Stomach (tissue), 19 donors: ENCODE measurements at places on chromosomes 5 and 9. TPM values are rescaled to one million over a fixed set of nuclear protein-coding genes. Genes with fewer than 3 reads are reported as not detected.
A peak's percentile ranks its signal among the peaks of the same experiment; 100 is the strongest.

GRCh38 chr9:124770359-124771020 lies 621 bp downstream of the NR6A1 start:
- H3K4me3 ChIP-seq = peak overlapping the region; percentile 90
- peaks cover 39% of the 10 kb centered on the region for H3K4me1 ChIP-seq
- DNase-seq = peak; percentile 76
- no peaks in the 10 kb centered on the region for H3K36me3 ChIP-seq

DNA sequence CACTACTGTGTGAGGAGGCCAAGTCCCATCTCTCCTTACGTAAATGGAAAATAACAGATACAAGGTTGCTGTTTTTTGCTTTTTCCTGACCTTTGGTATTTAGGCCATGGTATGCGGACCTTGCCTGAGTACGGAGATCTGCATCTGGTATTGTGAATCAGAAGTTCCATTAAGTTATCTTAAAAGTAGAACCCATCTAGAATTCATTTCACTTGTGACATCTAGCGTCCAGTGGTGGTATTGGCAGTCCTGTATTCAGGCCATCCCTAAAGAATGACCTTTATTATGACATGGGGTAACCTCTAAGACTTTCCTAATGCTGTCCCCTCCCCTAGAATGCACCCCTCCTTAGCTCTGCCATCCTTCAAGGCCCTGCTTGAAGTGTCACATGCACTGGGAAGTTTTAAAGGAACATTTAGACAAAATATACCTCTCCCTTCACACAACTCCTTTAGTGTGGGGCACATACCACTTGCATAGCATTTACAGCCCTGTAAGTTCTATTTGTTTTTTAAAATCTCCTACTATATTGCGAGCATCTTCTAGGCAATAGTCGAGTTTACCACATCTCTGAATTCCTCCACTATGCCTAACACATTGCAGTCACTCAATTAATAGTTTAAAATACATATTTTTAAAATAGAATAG lies 1.9 kb upstream of the SPDL1 start:
- H3K36me3 ChIP-seq = no peaks in the 10 kb centered on the region
- peak; percentile 78 for DNase-seq
- H3K4me1 ChIP-seq = peaks cover 22% of the 10 kb centered on the region
- H3K4me3 ChIP-seq = no peak overlapping the region
- no peaks in the 10 kb centered on the region for H3K27me3 ChIP-seq

DNA sequence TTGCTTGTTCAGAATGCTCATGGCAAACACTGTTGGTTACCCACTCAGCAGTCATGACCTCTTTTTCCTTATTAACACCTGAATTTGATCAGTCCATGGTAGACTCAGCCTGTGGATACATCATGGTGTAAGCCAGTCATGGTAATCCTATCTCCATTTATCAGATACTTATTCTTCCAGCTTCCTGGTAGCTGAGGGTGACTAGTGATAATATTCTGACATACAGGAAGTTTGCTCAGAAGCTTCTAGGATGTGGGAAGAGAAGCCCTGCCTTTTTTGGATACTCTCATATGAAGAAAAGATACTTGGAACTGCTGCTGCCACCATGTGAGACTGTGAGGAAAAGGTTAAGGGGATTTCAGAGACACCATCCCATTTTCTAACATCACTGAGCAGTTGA lies 7.3 kb downstream of the GDA start:
- no peak overlapping the region for H3K27ac ChIP-seq
- no peak for DNase-seq
- H3K27me3 ChIP-seq = peaks cover 4% of the 10 kb centered on the region
- H3K4me1 ChIP-seq = no peaks in the 10 kb centered on the region

DNA sequence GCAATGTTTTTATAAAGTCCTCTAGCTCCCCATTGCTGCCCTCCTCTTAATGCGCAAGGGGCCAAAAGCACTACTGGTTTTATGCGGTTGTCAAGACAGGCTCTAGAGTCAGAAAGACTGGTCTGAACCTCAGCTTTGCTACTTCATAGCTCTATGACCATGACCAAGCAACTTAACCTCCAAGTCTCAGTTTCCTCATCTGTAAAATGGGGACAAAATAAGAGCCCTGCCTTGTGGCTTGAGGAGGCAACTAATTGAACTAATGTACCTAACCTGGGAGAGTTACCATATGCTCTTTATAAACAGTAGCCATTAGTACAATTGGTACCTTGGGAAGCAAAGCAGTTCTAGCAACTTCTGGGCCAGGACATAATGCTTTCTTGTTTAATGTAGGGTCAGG lies 36.5 kb downstream of the ANXA6 start:
- no peaks in the 10 kb centered on the region for H3K27me3 ChIP-seq
- DNase-seq = no peak
- H3K27ac ChIP-seq = no peak overlapping the region
- H3K36me3 ChIP-seq = peaks cover 93% of the 10 kb centered on the region
- peaks cover 43% of the 10 kb centered on the region for H3K4me1 ChIP-seq
- H3K4me3 ChIP-seq = no peak overlapping the region

DNA sequence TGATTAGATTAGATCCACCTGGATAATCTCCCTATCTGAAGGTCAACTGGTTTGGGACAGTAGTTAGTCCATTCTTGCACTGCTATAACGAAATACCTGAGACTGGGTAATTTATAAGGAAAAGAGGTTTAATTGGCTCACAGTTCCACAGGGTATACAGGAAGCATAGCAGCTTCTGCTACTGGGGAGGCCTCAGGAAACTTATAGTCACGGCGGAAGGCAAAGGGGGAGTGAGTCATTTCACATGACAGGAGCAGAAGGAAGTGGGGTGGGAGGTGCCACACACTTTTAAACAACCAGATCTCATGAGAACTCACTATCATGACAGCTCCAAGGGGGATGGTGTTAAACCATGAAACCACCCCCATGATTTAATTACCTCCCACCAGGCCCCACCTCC lies 9.9 kb downstream of the C9orf40 start:
- H3K27ac ChIP-seq = no peak overlapping the region
- no peak overlapping the region for H3K4me3 ChIP-seq
- no peak for DNase-seq
- no peaks in the 10 kb centered on the region for H3K4me1 ChIP-seq
- no peaks in the 10 kb centered on the region for H3K27me3 ChIP-seq

DNA sequence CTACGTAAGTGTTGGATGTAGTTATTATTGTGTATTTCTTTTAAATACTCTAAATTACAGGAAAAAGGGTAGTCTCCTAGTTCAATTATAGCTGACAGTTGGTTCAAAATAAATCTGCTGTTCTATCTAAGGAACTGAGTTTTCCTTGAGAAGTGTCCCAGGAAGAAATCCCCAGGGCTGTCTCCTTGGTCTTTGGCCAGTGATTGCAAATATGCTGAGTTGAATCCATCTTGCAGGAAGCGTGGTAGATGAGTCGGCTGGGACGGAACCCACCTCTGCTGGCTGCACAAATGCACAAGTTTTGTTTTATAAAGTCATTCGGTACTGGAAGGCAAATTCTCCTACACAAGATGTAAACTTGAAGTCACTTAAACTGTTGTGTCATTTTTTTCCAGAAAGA lies 30.2 kb upstream of the HOMER1 start:
- H3K4me1 ChIP-seq = peaks cover 17% of the 10 kb centered on the region
- H3K27me3 ChIP-seq = no peaks in the 10 kb centered on the region
- no peak overlapping the region for H3K27ac ChIP-seq

DNA sequence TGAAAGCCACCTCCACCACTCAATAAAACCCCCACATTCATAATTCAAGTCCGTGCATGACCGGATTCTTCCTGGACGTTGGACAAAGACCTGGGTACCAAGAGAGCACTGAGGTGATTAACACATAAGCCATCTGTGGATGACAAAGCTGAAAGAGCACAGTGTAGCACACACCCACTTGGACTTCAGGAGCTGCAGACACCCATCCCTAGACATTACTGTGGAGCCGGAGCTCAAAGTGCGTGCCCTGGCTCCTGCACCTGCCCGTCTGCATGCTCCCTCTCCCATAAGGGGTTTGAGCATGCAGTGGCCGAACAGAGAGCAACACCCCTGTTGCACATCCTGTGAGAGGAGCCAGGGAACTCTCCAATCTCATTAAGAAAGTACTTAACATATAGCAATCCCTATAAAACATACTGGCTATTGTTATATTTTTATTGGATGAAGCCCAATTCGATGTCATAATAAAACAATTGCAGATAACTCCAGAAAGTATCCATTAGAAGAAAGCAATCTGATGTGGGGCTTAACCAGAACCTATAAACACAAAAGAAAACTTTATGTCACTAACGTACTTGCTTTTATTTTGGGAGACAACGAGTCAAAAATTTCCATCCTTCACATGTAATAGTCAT lies 1174.2 kb upstream of the C9orf72 start:
- no peak for DNase-seq
- H3K27ac ChIP-seq = no peak overlapping the region
- H3K4me3 ChIP-seq = no peak overlapping the region
- no peaks in the 10 kb centered on the region for H3K4me1 ChIP-seq
- no peaks in the 10 kb centered on the region for H3K36me3 ChIP-seq

DNA sequence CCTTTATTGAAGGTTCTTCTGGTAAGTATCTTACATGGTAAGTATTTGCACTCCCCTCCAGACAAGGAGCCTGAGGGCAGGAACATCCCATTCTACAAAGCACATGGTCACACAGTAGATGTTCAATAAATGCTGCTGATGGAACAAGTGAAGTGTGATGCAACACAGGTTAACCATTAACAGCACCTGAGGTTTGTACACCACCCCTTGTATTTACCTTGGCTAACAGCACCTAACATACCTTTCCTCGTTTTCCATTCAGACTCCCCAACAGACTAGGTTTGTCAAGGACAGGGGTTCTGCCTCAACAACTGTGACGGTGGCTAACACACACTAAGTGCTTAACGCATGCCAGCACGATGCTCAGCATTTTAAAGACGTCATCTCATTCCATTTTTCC lies 213.6 kb downstream of the MAPKAP1 start:
- H3K27me3 ChIP-seq = no peaks in the 10 kb centered on the region
- no peaks in the 10 kb centered on the region for H3K36me3 ChIP-seq
- no peak overlapping the region for H3K4me3 ChIP-seq
- no peak overlapping the region for H3K27ac ChIP-seq
- DNase-seq = peak; percentile 63
- H3K4me1 ChIP-seq = peaks cover 30% of the 10 kb centered on the region

The CHMP5 gene
- 9.8 TPM for total RNA-seq

GRCh38 chr9:132789719-132790118 lies 88.4 kb downstream of the AK8 start:
- no peaks in the 10 kb centered on the region for H3K36me3 ChIP-seq
- no peak overlapping the region for H3K27ac ChIP-seq
- no peak overlapping the region for H3K4me3 ChIP-seq
- H3K4me1 ChIP-seq = no peaks in the 10 kb centered on the region

The DOCK2 gene
- total RNA-seq = 50.2 TPM

The MSMP gene
- total RNA-seq = not detected

DNA sequence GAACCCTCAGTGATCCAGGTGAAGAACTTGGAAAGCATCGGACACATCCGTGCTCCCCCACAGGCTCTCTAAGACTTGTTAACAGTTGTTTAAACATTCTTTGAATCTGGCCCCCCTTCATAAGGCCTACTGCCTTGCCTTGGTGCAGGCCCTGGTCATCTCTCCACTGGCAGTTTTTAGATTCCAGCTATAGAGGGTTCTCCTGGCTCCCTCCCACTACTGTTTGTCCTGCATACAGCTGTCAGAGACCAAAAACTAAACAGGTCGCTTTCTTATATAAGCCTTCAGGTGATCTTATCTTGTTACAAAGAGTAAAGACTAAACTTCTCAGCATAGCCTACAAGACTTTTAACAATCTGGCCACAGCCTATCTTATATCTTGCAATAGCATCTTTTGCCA lies 32.3 kb downstream of the NRG2 start:
- no peak for DNase-seq
- H3K4me1 ChIP-seq = no peaks in the 10 kb centered on the region
- no peaks in the 10 kb centered on the region for H3K36me3 ChIP-seq
- no peak overlapping the region for H3K27ac ChIP-seq
- H3K27me3 ChIP-seq = peaks cover 1% of the 10 kb centered on the region

The UBE2QL1 gene
- 0.89 TPM for total RNA-seq

- DNase-seq = no peak
- H3K4me1 ChIP-seq = no peaks in the 10 kb centered on the region
- H3K36me3 ChIP-seq = no peaks in the 10 kb centered on the region
- no peak overlapping the region for H3K4me3 ChIP-seq
Measured at GRCh38 chr5:38099205-38100168, 158.9 kb upstream of the EGFLAM start.

- DNase-seq = no peak
- H3K27me3 ChIP-seq = no peaks in the 10 kb centered on the region
- H3K27ac ChIP-seq = no peak overlapping the region
- no peaks in the 10 kb centered on the region for H3K36me3 ChIP-seq
Measured at GRCh38 chr5:98519571-98519970, 253.9 kb upstream of the RGMB start.

DNA sequence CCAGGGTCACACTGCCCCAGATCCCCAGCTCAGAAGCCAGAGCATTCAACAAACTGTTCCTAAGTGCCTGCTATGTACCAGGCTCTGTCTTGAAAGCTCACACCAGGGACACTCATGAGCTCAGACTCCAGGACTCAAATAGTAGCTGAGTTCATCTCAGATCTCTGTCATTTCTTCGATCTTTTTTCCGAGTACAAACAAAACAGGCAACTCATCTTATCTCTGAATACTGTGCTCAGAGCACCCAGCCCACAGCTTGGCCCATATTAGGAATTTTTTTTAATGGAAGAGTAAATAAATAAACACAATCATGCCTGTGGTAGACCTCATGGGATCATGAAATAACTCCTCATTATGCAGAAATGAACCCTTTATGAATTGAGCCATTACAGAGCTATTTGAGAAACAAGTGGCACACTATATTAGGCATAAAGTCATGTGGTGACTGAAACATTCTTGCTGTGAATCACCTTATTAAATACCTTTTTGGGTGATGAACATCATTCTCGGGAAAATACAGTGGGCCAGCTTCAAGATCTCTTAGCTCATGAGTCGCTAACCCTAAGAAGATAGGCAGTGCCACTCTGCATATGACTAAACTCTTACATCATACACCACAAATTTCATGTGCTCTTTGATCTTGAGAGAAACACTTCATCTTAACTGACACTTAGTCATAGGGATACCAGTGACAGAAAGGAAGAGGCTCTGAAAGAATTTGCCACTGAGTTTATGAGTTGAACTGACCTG lies 9.9 kb downstream of the SH3RF2 start:
- peak overlapping the region; percentile 68 for H3K27ac ChIP-seq
- no peak overlapping the region for H3K4me3 ChIP-seq
- no peaks in the 10 kb centered on the region for H3K36me3 ChIP-seq
- H3K4me1 ChIP-seq = peaks cover 24% of the 10 kb centered on the region
- DNase-seq = no peak
- H3K27me3 ChIP-seq = no peaks in the 10 kb centered on the region

The MARCHF3 gene
- 2.9 TPM for total RNA-seq

GRCh38 chr9:82191082-82191770 lies 202.7 kb downstream of the SPATA31D1 start:
- no peak overlapping the region for H3K4me3 ChIP-seq
- DNase-seq = no peak
- no peaks in the 10 kb centered on the region for H3K4me1 ChIP-seq
- no peak overlapping the region for H3K27ac ChIP-seq

The RPL35 gene
- 1,472 TPM for total RNA-seq

The OR2V2 gene
- not detected for total RNA-seq
